H7 (cell line): ENCODE measurements at places on chromosomes 1 and 21. TPM values are rescaled to one million over a fixed set of nuclear protein-coding genes. Genes with fewer than 3 reads are reported as not detected.

PLPPR4 gene
- 0.67 and 0.90 TPM in 2 replicates for total RNA-seq

DNA sequence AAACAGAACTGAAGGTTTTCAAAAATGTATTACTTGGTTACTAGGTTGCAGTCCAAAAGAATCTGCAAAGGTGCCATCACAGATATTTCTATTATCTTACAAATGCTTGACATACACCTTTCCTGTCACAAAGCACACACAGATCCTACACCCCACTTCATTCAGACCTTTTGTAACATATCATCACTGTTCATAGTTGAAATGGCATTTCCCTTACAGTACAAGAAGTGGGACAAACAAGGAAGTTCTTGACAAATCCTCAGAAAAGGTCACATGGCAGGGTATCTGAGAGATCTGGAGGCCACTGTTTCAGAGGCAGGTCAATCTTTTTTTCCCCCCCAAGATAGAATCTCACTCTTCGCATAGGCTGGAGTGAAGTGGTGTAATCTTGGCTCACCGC is 21.3 kb downstream of the TOR1AIP2 start:
- DNase-seq = no peak

- no peak for DNase-seq
These were observed 135.5 kb upstream of the KIAA1614 start for GRCh38 chr1:180777072-180777689.

DNA sequence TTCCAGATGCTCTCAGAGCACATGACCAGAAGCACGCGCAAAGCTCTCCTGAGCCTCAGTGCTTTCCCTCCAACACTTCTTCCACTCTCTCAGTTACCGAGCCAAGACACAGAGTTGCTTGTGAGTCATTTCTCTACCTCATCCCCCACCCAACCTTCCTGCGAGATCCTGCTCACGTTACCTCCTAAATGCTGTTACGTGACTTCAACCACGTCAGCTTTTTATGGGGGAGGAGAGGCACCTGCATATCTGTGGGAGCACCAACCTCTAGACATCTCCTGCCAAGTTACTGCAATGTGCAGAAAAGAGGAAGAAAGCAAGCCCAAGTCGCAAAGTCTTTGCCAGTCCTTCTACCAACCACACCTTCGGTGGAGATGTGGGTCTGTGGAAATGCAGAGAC is 27.2 kb upstream of the ERG start:
- no peak for DNase-seq

DNA sequence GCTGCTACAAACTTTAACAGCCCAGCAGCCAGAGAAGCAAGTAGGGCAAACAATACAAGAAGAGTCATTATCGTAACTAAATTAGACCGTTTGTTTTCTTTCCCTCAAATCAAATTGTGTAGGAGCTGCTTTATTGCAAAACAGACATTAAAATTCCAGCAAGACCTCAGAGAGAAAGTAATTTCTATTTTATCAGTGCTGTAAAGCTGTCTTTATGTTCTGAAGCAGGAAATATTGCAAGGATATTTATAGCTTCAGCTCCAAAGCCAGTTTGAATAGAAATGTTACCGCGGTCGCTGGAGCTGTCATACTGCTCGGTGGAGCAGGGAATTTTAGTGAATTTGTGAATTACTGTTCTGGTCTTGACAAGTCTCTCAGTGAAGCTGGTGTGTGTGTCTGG is 503.8 kb upstream of the PLXNA2 start:
- no peak for DNase-seq

DNA sequence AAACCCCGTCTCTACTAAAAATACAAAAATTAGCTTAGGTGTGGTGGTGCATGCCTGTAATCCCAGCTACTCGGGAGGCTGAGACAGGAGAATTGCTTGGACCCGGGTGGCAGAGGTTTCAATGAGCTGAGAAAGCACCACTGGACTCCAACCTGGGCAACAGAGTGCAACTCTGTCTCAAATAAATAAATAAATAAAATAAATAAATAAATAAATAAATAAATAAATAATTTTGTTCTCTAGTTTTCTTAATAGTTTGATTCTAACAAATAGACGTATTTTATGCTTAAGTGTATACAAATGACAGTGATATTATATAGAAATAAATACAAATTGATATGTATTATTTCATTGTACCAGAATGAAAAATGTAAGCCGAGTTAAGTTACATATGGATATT is 339.9 kb upstream of the OLFM3 start:
- no peak for DNase-seq

DNA sequence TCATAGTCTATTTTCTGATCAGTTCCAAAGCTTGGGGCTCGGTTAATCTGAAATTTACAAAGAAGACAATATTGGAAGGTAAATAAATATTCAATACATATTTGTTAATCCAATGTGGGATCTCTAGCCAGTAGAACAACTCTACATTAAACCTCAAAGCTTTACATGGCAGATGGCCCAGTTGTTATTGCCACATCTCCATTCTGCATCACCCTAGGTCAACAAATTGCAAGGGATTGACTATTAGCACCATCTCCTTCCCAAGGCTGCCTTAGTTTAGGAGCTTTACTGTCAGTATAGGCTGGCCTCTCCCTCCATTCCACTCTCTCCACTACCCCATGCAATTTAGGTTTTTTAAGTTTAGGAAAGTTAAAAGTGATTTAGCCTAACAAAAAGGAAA is 69.7 kb downstream of the TTLL7 start:
- no peak for DNase-seq

CFAP141 gene
- total RNA-seq = not detected in 2 replicates

CSMD2 gene
- 5.8 and 6.3 TPM in 2 replicates for total RNA-seq

GRCh38 chr1:80769208-80769750 is 1031.5 kb upstream of the ADGRL2 start:
- no peak for DNase-seq

DNA sequence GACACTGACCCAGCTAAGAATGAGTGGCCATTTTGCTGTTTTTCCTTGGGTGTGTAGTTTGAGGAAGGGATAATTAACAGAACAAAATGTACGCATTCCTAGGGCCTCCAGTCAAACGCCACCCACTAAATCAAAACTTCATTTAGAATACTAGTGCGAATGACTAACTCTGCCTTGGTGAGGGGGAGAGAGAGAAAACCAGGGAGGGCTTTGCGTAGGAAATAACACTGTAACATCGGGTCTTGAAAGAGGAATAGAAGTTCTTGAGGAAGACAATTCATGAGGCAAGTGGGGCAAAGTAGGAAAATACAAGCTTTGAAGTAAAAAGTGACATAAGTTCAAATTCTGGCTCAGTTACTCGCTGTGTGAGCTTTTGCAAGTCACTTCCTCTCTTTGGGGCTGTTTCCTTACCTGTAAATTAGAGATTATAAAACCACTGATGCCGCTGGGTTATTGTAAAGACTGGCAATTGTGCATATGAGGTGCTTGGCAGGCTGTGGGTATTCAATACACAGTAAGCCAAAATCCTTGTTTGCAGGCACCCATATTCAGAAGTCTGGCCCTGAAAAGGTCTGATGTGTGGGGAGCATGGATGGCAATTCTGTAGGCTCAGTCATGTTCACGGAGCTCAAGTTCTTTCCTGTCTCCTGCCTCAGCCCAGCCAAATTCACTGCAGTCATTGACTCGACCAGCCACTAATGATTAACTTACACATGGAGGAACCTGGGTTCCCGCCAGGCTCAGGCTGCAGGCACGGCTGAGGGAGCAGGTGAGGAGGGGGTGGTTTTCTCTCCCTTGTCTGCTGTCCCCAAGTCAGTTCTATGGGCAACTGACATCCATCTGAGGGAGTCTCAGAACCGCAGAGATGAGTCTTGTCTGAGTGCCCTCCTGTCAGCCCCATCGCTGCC is 140.3 kb upstream of the CSF3R start:
- no peak for DNase-seq

OR2L13 gene
- not detected in 2 replicates for total RNA-seq

ATP5IF1 gene
- 211 and 240 TPM in 2 replicates for total RNA-seq

CD84 gene
- not detected in 2 replicates for total RNA-seq

DNA sequence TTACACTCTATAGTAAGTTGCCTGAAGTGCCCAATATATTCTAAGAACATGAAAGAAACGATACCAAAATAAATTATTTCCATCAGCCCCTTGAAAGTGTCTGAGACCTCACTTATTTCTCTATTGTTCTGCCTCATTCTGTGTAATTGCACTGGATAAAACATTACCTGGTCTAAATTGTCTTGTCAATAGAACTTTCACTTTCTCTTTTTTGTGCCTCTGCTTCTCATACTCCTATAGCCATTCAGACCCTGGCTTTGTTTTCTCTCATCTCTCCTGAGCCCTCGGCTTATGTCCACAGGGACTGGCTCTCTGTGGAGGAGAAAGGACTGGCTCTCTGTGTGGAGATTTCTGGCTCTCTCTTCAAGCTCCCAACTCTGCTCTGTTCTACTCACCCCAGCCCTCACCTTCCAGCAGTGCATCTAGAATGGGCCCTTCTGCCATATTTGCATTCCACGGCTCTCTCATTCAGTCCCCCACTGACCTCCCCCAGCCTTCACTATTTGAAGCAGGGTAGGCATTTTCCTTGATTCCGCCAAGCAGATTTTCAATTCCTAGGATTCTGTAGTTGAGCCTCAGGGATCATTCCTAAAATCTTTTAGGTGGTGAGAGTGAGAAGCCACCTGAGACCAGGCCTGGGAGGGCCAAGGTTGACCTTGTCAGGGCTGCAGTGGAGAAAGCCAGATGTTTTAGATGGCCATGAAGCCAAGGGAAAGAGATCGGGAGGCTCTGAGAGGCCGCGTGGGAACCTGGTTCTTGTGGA is 15.9 kb upstream of the GALNT2 start:
- no peak for DNase-seq

DNA sequence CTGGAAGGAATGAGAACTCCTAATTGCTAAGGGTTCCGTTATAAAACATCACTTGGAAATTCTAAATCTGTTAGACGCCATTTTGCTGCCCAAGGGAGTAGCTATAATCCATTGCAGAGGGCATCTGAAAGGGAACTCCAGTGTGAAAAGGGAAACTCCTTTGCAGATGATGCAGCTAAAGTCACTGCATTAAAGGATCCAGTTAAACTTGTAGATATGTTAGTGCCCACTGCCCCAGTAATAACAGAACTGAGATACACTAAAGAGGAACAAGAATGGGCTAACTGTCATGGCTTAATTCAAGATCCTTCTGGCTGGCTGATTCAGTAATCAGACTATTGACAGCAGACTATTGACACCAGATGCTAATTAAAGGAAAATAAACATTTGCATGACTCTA is 81.8 kb upstream of the KIAA0040 start:
- DNase-seq = no peak

DNA sequence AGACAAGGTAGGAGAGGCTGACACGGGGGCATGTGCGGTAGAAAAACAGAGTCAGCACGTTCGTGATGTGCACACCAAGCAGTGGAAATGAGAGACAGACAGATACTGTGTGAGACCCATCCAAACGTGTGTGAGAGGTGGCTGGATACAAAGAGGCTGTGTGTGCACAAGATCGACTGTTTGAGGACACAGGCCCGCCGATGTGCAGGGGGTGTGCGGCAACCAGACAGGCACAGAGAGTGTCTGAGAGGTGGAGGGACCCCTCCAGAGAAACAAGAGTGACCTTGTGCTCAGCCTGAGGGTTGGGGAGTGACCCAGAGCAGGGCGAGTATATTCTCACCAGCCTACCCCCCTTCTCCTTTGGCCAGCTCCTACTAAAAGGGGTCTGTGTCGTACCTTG is 97.8 kb upstream of the IPO9 start:
- no peak for DNase-seq

DNA sequence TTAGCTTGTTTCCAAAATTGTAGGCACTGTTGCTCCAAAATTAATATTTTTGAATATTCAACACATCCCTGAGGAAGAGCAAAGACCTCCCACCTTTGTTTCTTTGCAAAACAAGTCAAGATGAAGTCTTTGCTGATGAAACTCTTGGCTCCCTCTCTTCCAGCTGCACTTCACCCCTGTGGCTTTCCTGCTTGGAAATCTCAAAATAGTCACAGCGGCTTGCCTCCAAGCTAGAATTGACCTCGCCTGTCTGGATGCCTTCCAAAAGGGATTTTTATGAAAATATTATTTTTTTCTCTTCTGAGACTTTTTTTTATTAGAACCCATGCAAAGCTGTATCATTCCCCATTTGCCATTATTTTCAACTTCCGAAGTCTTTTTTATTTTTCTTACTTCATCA is 71.1 kb upstream of the MROH9 start:
- no peak for DNase-seq

DNA sequence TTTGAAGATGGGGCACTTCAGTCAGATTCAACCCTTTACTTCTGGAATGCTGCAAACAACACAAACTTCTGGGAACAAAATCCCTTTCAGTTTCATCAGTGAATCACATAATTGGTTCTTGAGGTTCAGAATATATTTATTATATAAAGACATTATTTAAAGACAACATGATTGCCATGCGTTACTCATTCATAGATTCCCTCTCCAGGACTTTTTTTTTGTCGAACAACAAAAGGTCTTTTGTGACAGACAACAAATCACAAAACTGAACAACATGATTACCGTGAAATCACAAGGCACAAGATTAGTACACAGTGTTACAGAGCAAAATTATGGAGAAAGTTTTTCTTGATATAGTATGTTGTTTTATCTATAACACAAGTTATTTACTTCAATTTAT is 1815.0 kb downstream of the NCAM2 start:
- no peak for DNase-seq

GRCh38 chr1:201911826-201912571 is 23.3 kb downstream of the SHISA4 start:
- peak; percentile 66 for DNase-seq

DNA sequence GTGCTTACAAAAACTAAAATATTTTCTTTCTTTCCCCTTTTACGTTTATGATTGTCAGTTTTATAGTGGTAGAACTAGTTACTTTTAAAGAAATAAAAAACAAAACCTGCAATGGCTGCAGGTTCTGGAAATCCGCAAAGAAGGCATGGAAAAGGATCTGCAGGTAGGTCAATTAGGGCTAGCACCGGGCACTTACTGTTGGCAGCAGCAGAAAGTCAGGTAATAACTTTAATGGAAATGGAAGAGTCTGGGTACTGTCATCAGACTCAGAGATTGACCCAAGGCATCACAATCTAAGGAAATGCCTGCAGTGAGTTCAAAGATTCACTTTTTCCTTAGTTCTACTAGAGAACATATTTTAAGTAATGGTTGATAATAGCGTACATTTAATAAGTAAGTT is 1136.3 kb upstream of the B3GALT2 start:
- no peak for DNase-seq

DNA sequence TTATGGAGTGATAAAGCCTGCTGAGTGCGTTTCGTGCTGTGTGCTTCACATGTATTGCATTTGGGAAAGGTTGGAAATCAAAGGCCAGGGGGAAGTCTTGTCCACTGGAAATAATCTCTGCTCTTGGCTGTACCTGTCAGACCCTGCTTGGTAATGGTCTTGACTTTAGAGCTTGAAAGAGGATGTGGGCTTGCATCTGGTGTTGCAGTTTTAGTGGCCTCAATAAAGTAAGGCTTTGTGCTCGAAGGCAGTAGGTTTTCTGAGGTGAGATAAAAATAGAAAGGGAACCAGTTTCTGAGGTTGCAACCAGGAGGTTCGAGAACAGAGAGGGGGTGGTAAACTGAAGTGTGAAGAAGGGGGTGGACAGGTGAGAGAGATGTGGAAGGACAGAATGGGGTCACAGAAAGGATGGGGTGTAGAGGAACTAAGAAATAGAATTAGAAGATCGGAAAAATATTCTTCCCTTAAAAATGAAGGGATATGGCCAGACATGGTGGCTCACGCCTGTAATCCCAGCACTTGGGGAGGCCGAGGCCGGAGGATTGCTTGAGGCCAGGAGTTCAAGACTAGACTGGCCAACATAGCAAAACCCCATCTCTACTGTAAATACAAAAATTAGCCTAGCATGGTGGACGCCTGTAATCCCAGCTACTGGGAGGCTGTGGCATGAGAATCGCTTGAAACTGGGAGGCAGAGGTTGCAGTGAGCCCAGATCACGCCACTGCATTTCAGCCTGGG is 1.5 kb downstream of the S100PBP start:
- no peak for DNase-seq
